LoVo (cell line): ENCODE measurements at places on chromosomes 5 and 9.

DNA sequence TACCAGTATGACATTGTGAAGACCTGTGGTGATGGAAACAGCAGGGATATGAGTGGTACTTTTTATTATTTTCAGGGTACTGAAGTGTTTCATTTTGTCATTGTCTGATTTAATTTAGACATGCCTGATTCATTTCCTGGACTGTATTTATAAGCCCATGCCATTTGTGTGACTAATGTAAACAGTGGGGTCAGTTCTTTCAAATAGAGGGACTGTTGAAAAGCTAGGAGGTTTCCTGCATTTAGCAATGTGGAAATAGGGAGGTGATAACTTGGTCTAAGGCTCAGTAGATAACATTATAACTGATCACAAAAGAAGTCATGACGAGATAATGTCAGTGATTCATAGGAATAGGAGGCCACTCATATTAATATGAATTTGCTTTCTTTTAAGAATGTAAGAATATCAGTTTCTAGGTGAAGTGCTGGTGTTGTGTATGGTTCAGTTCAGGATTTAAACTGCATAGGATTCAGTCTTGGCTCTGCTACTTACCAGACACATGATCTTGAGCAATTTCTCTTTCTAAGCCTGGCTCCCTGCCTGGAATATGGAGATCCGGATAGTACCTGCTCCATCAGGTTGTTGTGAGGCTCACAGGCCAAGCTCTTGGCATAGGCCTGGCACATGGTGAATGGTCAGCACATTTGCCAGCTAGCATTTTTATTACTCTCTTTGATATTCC is 7.5 kb downstream of the RASGRF2 start:
- peak; percentile 72 for DNase-seq

DNA sequence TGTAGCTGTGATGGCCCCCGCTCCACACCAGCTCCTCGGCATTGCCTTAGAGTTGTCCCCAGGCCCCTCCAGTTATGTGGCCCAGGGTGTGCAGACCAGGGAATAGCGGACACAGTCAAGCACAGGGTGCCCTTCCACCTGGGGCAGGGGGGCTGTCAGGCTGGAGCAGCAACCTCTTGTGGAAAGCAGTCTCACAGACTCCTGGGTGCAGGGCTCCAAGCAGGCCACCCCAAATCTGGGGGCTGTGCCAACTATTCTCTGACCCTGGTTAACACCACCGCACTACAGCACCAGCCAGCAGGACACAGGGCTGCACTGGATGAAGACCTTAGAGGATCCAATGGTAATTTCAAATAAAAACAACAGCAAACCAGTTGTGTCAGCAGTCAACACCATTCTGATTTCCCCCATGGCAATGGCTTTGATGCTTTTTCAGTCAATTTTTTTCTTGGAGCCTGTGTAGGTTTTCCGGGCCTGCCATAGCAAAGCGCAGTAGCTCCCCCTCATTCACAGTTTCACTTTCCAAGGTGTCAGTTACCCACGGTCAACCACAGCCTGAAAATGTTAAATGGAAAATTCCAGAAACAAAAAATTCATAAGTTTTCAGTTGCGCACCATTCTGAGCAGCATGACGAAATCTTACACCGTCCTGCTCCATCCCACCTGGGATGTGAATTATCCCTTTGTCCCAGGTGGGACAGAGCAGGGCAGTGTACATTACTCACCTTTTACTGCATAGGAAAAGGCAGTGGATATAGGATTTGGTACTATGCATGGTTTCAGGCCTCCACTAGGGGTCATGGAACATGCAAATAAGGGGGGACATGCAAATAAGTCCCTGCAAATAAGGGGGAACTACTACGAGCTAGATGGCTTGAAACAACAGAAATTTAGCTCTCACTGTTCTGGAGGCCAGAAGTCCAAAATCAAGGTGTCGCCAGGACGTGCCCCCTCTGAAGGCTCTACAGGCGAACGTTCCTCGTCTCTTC is 49.0 kb downstream of the C5orf15 start:
- no peak for DNase-seq

- DNase-seq, result no peak
Observed at GRCh38 chr9:92964607-92965060, 17.3 kb downstream of the FGD3 start.

- DNase-seq, result no peak
Observed at GRCh38 chr9:110532908-110533665, 46.5 kb downstream of the SVEP1 start.

- no peak for DNase-seq
Observed at GRCh38 chr5:57456531-57457135, 26.0 kb downstream of the ACTBL2 start.

DNA sequence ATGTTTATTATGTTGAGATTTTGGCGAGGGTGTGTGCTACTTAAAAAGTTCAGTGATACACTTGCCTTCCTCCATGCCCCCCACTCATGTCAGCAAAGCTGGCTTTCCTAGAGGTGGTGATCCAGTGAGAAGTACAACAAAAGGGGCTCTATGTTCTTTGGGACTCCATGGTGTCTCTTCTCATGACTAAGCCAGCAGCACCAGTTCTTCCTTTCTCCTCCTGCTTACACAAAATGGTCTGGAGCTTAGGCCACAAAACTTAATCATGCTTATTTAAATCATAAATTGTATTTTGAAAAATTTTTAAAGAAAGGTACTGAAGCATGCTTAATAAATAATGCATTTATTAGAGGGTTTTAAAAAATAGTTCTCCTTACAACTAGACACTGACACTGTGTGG is 22.4 kb downstream of the MOCS2 start:
- no peak for DNase-seq

DNA sequence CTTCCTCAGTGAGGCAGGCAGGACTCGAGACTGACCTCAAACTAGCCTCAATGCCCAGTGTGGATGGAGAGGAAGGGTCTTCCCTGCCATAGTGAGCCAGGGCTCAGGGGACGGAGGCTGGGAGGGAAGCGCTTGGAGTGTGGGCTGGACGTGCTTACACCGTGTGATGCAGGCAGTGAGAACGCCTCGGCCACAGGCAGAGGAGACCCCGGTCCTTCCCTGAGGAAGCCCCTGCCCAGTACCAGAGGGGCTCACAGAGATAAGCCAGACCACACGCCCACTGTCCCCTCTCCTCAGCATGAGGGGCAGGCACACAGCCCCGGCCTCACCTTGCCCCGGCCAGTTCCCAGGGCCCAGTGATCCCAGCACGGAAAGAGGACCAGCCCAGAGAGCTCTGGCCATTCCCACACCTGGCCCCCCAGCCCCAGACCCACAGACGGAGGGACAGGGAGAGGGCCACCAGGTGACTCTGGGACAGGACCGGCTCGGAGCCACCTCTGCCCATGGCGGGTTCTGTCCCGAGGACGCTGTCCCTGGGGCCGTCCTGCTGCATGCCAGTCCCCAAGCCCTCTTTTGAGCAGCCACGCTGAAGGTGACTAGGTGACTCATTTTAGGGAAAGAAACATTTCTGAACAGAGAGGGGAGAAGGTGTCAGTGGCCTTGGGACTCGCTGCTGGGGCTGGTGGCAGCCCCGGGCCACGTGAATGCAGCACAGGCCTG is 6.0 kb upstream of the NSMF start:
- DNase-seq, result no peak
